ENCODE measurements at places on chromosomes 12 and 14. TPM values are rescaled to one million over a fixed set of nuclear protein-coding genes. Genes with fewer than 3 reads are reported as not detected.

Gene KCNH3
- not detected for total RNA-seq

Gene TOX4
- 51.3 TPM for total RNA-seq

Gene KNTC1
- total RNA-seq = 5.1 TPM

- no peak overlapping the region for H3K27ac ChIP-seq
- H3K36me3 ChIP-seq = no peaks in the 10 kb centered on the region
- no peaks in the 10 kb centered on the region for H3K27me3 ChIP-seq
- H3K4me3 ChIP-seq = no peak overlapping the region
Observed at GRCh38 chr12:94699801-94700200, 49.4 kb upstream of the TMCC3 start.

- H3K4me1 ChIP-seq = peaks cover 12% of the 10 kb centered on the region
- no peak overlapping the region for H3K4me3 ChIP-seq
- no peaks in the 10 kb centered on the region for H3K36me3 ChIP-seq
- peak; percentile 91 for DNase-seq
- no peak overlapping the region for H3K27ac ChIP-seq
Observed at GRCh38 chr14:94965551-94966313, 191.6 kb downstream of the DICER1 start.

DNA sequence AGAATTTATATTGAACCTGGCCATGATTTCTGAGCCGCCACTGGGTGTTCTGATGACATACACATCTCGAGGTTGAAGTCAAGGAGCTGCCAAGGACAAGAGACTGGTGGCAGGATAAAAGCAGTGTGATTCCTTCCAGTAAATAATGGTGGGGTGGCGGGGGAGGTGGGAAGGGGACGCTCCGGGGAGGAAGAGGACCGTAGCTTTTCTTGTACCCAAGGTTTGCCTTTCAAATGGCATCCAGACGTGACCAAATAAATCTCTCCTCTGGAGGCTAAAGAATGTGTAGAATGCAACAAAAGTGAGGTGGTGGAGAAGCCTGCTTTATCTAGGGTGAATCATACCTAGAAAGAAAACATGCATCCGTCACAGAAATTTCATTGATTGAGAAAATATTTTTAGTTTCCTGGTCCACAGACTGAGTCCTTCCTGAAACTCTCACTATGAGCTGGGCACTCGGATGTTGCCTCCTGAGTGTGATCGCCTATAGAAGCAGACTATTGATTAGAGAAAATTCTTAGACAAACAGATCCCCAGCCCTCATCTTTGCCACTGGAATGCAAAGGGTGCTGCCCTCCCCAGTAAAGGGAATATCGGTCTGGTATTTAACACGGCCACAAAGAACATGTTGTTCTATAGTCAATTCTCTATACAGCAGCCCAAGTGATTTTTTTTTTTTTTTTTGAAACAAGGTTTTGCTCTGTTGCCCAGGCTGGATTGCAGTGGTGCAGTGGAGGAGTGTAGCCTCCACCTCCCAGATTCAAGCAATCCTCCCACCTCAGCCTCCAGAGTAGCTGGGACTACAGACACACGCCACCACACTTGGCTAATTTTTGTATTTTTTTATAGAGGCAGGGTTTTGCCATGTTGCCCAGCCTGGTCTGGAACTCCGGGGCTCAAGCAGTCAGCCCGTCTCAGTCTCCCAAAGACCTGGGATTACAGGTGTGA lies 112.1 kb downstream of the DPF3 start:
- H3K4me1 ChIP-seq = peaks cover 21% of the 10 kb centered on the region
- DNase-seq = peak; percentile 88
- H3K36me3 ChIP-seq = no peaks in the 10 kb centered on the region
- no peak overlapping the region for H3K27ac ChIP-seq
- H3K27me3 ChIP-seq = no peaks in the 10 kb centered on the region
- no peak overlapping the region for H3K4me3 ChIP-seq

DNA sequence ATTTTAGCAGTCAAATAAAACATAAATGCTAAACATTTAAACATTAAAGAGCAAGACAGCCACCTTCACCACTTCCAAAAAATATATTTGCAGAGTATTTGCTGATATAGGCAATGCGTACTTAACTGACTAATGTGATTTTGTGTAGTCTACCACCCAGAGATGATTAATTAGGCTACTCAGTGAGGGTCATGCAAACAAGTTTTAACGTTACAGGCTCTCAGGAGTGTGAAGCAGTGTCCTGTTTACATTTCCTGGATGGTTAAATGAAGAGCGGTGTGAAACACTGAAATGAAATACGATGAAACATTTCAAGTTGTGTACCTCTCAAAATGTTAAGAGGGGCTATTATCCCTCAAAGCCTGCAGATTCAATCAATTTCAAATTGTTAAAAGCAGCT lies 165.8 kb upstream of the LRIG3 start:
- DNase-seq = no peak
- no peak overlapping the region for H3K27ac ChIP-seq

DNA sequence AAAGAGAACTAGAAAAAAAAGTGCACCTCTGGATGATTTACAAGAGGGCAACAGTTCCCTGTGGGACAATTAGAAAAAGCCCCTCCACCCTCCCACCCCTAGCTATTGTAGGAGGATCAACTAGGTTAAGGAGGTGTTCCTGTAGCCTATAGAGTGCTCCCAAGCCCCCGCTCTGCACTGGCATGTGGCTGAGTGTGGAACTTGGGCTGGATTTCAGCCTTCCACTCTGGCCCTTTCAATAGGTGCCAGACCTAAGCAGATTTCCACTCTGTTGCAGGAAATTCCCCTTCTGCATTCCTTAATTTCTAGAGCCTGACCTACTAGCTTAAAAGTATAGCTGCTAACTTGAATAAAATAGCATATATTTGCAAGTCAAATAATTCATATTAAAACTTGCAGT lies 2.8 kb downstream of the NFATC4 start:
- H3K4me1 ChIP-seq = peaks cover 72% of the 10 kb centered on the region
- no peak overlapping the region for H3K4me3 ChIP-seq
- peaks cover 43% of the 10 kb centered on the region for H3K36me3 ChIP-seq
- peak overlapping the region; percentile 97 for H3K27ac ChIP-seq
- H3K27me3 ChIP-seq = no peaks in the 10 kb centered on the region
- DNase-seq = no peak

GRCh38 chr12:124834822-124835221 lies 28.8 kb downstream of the SCARB1 start:
- peaks cover 27% of the 10 kb centered on the region for H3K4me1 ChIP-seq
- no peaks in the 10 kb centered on the region for H3K36me3 ChIP-seq

GRCh38 chr14:95685978-95686922 lies at the start of gene TCL1B:
TCL1B (plus strand) TSS chr14:95686426; CDS start chr14:95686468, 42 bp downstream.
- no peak within 1 kb of the TSS for H3K4me3 ChIP-seq
- DNase-seq = no peak
- H3K36me3 ChIP-seq = no peaks in the 10 kb centered on the region
- no peaks in the 10 kb centered on the region for H3K27me3 ChIP-seq
- H3K4me1 ChIP-seq = no peaks in the 10 kb centered on the region
- H3K27ac ChIP-seq = no peak within 1 kb of the TSS

DNA sequence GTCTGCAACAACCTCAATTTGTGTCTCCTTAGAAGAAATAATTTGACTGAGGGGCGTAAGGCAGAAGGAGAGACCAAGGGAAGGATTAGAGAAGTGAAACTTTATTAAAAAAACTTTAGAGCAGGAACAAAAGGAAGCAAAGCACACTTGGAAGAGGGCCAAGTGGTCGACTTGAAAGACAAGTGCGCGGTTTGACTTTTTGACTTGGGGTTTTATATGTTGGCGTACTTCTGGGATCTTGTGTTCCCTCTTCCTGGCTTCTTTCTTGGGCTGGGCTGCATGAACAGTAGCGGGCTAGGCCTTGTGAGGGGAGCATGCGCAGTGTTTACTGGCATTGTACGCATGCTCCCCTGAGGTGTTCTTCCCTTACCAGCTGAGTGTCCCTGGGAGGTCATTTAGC lies 369.3 kb upstream of the DCN start:
- no peak overlapping the region for H3K4me3 ChIP-seq
- no peaks in the 10 kb centered on the region for H3K4me1 ChIP-seq
- no peaks in the 10 kb centered on the region for H3K27me3 ChIP-seq
- H3K36me3 ChIP-seq = no peaks in the 10 kb centered on the region
- DNase-seq = no peak
- H3K27ac ChIP-seq = no peak overlapping the region
